CD4-positive, alpha-beta T cell treated with Interleukin-21 for 1 hour (primary cell): ENCODE measurements at places on chromosomes 16 and 17.
A peak's percentile ranks its signal among the peaks of the same experiment; 100 is the strongest.

DNA sequence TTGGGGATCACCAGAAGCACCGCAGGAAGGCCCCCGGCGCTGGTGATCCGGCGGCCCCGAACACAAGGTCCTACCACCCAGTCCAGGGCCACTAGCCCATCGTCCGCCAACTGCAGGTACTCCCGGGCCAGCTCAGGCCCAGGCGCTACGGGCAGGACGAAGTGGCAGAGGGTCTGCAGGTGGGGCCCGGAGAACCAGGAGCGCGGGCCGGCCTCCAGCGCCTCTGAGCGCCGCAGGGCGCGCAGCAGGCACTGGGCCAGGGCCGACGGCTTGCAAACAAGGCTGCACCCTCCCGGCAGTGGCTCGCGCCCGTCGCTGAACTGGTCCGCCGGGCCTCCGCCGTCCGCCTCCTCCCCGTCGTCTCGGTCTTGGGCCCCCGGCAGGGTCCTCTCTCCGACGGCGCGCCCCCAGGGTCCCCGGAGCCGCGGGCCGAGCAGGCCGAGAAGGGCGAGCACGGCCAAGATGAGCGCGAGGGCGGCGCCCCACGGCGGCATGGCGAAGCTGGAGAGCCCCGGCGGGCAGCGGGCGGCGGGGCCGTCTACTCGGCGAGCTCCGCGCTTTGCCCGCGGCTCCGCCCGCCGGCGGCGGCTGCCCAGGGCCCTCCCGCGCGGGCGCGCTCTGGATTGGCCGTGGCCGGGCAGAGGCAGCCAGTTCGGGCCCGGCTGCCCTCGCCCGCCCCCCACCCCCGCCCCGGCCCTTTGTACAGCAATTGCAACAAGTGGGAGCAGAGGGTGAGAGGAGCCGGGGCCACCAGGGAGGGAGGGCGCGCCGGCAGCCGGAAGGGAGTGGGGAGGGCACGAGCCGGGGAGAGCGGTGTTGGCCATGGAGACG is at the start of gene ABHD15:
TSS of gene ABHD15 (minus strand) at position 565 of the 831 bp plus-strand sequence. CDS start at position 494, 71 bp downstream.
- DNase-seq = peak; percentile 59

DNA sequence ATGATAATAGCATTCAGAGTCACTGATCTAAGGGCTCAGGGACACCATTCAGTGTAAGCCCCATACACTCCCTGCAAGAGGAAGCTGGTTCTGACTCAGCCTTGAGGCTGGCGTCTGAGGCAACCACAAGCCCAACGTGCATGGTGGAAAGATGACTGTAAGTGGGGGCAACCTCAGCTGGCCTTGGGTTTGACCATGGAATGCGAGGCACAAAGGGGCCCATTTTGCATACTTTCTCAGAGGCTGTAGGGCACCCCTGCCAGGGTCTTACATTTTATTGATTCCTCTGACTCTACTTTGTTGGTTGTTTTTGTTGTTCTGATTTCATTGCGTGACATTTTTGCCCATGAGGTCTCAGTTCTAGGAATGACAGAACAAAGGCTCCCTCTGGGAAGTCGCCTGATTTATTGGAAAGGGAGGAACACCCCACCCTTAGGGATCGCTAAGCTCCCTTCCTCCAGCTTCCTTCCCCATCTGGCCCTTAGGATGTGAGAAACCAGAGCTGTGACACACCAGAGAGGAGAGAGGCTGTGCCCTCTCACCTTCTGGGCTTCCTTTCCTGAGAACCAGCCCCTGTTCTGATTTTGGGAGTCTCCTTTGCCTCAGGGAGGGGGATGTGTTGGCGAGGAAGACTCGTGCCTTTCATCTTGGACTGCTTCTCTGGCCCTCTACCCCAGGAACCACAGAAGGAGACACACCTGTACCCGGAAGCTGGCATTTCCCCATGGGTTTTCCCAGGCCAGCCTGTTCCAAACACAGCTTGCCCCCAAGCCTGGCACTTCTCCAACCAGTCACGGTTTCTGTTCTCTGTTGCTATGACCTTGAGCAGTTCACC is 5.6 kb upstream of the CIITA start:
- peak; percentile 48 for DNase-seq

DNA sequence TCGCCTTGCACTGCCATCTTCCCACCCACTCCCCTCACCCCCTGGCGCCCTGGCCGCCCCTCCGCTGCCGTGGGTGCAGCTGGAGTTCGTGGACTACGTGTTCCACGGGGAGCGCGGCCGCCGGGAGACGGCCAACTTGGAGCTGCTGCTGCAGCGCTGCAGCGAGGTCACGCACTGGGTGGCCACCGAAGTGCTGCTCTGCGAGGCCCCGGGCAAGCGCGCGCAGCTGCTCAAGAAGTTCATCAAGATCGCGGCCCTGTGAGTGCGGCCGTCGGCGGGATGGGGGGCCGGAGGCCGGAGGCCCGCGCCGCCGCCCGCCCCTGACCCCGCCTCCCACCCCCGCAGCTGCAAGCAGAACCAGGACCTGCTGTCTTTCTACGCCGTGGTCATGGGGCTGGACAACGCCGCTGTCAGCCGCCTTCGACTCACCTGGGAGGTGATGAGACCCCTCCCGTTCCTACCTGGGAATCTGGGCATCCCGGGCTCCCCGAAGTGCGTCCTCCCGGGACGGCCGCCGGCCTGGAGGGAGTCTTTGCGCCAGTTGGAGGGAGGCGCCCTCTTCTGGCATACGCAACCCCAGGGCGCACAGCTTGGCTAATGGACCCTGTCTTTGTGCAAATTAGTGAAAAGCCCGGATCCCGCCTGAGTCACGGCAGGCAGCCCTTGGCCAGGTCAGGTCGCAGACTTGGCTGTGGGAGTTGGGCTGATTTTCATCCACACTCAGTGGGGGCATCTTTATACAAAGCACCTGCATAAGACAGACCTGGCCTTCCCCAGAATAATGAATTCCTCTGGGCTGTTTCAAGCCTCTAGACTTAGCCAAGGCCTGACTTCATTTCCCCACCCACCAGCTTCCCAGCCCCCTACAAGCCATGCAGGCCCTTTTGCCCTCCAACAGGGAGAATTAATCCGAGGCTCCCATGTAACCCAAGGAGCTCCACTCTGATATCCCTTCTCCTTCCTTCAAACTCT is 14.3 kb downstream of the RAPGEFL1 start:
- DNase-seq = peak; percentile 64

GRCh38 chr16:52929478-52930400 is 123.0 kb downstream of the CHD9NB start:
- DNase-seq = no peak

DNA sequence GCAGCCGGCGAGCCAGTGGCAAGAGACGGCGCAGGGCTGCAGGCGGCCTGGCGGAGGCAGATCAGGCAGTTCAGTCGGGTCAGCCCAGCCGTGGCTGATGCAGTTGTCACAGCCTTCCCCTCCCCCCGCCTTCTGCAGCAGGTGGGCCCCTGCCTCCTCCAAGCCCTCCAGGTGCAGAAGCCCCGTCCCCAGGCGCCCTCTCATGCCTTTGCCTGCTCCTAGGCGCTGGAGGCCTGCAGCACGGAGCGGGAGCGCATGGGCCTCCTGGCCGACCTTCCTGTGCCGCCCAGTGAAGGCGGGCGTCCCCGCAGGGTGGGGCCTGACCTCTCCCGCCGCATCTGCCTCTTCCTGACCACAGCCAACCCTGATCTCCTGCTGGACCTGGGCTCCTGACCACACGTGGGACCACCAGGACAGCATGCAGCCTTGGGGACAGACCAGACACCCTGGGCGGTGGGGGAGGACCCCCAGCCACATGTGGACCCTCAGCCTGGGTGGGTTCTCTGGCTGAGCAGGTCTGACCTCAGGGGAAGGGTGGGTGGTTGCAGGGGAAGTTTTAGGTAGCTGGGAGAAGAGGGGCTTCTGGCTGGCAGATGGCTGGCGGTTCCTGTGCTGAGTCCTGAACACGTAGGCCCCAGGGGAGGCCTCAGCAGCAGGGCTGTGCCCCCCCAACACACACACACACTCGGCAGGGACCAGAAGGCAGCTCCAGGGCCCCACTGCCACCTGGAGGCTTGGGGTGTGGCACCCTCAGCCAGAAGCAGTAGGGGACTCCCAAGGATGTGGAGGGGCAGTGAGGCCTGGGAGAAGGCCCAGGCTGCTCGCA is 3.1 kb upstream of the MRPS34 start:
- DNase-seq = no peak

- no peak for DNase-seq
Measured at GRCh38 chr17:79370126-79370525, 240.7 kb downstream of the RBFOX3 start.

- no peak for DNase-seq
Measured at GRCh38 chr16:61555718-61556441, 480.4 kb downstream of the CDH8 start.

GRCh38 chr16:4611337-4612021 is 3.2 kb downstream of the UBALD1 start:
- no peak for DNase-seq

DNA sequence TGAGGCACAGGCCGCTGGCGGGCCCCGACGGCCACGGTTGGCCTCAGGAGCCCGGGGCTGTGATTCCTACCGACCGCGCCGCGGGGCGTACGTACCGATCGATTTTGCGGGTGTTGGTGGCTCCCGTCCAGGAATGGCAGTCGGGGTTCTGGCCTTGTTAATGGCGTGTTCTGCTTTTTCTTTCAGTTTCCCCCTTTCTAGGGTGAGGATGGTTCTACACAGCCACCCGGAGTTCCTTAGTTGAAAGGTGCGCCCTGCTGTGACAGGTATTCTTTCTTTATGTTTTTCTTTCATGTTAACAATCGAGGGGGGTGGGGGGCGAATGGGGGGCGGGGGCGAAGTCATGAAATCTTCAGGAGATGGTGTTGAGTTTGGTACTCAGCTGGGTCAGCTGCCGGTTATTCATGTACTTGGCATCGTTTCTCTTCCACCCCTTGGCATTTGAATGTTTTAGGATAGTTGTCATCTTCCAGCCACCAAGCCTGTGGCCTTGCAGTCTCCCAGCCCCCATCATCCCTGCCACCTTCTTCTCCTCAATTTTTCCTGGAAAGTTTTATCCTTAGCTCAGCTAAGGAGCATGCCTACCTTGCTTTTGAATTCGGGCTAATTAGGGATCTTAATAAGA is 802 bp downstream of the CYLD start:
- DNase-seq = peak; percentile 65

- no peak for DNase-seq
Measured at GRCh38 chr17:64252831-64253230, 10.2 kb downstream of the TEX2 start.

DNA sequence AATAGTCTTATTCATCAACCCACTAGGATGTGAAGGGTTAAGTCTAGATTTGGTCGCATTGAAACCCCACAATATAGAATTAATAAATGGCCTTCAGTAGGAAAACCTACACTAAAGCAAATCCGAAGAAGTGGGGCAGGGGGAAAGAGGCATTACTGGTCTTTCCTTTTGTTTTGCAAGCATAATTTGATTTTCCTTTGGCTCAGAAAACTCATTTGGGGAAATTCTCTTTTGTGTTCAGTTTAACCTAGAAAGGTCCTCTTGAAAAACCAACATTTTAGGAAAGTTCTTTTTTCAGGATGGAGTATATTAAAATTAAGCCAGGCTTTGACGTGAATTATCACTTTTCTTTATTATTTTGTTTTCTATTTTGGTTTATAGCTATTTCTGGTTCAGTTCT is 31.7 kb downstream of the ERCC4 start:
- no peak for DNase-seq

DNA sequence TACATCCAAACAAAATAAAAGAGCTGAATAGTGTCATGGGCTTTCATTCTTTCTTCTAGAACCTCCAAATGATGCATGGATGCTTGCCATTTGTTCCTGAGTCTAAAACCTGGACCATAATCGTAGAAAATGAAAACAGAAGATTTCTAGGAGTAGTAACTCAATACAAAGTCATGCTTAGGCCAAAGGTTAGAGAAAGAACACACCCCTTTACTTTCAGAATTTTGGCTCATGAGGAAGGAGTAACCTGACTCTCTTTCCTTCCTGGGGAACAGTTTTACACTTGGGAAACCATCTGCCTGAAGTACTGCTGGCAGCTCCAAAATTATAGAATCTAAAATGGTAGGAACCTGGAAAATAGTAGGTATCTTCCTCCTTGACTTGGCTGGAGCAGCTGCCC is 137.2 kb downstream of the SNX11 start:
- DNase-seq = no peak

- no peak for DNase-seq
Measured at GRCh38 chr16:89918453-89919347, at the start of gene MC1R. Gene MC1R (plus strand): TSS chr16:89918862. CDS start chr16:89919259, 397 bp downstream.

DNA sequence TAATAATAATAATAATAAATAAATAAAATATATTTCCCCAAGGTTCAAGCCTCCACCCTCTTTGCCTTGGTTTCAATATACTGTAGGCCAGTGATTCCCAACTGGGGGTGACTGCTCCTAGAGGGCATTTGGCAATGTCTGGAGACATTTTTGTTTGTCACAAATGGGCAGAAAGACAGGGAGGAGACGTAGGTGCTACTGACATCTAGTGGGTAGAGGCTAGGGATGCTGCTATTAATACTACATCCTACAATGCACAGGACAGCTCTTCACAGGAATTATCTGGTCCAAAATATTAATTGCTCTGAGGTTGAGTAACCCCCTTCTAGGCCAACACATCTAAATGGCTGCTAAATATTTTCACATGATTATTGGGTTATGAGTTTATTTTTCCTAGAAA is 12.8 kb upstream of the PRR14 start:
- peak; percentile 63 for DNase-seq

DNA sequence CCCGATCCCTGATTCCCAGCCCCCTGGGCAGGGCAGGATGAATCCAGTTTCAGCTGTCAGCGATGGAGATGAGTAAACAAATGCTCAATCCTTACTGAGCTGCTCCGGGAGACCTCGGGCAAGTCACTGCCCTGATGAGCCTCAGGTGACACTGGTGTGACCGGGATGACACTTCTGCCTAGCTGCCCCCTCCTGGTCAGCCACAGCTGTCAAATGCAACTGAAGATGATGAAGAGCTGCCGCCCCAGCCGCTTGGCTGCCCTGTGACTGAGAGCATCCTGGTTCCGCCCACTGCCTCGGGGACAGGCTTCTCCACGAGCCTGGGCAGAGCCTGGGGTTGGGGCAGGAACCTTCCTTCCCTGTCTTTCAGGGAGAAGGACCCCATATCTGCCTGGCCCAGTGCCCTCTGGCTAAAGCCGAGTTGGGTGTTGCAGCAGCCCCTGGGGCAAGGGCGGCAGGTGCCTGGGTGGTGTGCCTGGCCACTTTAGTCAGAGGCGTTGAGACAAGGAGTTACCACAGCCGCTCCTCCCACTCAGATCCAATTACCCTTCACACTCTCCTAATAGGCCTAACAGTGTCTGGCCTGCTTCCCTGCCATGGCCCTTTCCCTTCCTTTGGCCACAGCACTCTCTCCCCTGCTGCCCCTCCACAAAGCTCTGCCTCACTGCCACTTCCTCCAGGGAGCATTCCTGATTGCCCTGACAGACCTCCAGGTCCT is 5.5 kb downstream of the CCL17 start:
- DNase-seq = no peak

DNA sequence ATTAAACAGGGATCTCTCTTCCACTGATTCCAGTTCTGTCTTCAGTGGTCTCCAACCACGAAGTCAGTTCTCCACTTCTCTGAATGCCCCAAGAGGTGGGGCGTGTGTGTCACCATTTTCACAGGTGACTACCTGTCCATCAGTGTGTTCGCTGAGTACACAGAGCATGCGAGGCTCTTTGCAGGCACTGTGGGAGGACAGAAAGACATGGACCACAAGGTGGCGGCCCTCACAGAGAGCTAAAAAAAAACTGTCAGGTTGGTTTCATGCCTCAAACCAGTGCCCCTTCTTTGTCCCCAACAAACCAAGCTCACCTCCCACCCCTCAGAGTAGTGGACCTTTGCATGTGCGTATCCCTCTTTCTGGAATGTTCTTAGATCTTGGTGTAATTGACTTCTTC is 13.8 kb downstream of the EMP2 start:
- no peak for DNase-seq

- DNase-seq = peak; percentile 81
Measured at GRCh38 chr17:29615048-29615385, 7.7 kb downstream of the CORO6 start.

- DNase-seq = no peak
Measured at GRCh38 chr17:57038486-57038885, 46.6 kb upstream of the AKAP1 start.
